ENCODE measurements at places on chromosomes 4 and X.

DNA sequence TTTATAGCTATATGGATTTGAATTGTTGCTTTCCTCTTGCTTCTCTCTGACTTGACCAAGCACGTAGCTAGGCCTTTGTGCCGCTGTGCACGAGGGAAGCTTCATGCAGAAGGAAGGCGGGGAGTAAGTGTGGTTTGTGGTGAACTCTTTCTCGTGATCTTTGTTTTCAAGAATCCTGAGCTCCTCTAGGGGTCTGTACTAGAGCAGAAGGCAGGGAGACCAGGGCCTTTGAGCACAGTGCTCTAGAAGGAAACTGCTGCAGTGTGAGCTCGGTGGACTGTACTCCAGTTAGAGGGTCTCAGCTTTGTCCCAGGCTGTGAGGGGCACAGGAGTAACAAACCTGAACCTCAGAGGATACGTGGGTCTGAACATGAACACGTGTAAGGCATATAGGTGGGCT lies 49.0 kb downstream of the AGA start:
- no peak for DNase-seq

GRCh38 chr4:179624768-179625181 lies 2182.5 kb upstream of the AGA start:
- no peak for DNase-seq

- no peak for DNase-seq
These were observed 2141.7 kb upstream of the TENM3 start for GRCh38 chr4:180101348-180102083.

GRCh38 chrX:150360331-150360730 lies 2.8 kb upstream of the MAMLD1 start:
- DNase-seq = no peak

Data from neuronal stem cell (in vitro differentiated cells).